ENCODE measurements at places on chromosomes 7 and 10.

- DNase-seq = peak; percentile 2
Measured at GRCh38 chr7:63925626-63926460, 72.8 kb upstream of the ZNF722 start.

- DNase-seq = peak; percentile 83
Measured at GRCh38 chr7:116122972-116123595, 87.3 kb upstream of the TES start.

DNA sequence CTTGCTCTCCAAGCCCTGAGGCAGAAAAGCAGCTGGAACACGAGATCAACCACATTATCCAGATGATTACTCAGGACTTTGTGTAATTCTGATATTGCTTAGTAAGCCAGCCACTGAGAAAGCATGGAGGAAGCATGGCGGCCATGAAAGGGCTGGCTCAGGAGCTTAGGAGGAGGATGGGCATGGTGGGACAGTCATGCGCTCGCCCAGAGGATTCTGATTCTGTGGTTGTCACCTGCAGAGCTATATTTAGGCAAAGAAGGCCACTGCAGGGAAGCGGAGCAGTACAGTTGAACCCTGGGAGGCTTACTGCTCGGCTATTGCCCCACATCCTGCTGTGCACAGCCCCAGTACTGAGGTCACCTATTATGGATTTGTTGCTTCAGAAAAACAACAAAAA, 128.8 kb upstream of the DNAJB12 start:
- DNase-seq = peak; percentile 39

DNA sequence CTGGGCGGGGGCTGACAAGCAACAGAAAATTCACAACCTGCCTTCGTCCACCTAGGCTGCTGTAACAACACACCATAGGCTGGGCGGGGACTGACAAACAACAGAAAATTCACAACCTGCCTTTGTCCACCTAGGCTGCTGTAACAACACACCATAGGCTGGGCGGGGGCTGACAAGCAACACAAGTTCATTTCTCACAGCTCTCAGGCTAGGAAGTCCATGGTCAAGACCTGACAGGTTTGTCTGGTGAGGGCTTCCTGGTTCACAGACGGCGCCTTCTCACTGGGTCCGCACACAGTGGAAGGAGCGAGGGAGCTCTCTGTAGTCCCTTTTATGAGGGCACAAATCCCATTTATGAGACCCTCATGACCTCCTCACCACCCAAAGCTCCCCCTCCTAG, 52.2 kb downstream of the DIP2C start:
- no peak for DNase-seq

- peak; percentile 9 for DNase-seq
Measured at GRCh38 chr7:26603631-26604030, 260.8 kb downstream of the SKAP2 start.

DNA sequence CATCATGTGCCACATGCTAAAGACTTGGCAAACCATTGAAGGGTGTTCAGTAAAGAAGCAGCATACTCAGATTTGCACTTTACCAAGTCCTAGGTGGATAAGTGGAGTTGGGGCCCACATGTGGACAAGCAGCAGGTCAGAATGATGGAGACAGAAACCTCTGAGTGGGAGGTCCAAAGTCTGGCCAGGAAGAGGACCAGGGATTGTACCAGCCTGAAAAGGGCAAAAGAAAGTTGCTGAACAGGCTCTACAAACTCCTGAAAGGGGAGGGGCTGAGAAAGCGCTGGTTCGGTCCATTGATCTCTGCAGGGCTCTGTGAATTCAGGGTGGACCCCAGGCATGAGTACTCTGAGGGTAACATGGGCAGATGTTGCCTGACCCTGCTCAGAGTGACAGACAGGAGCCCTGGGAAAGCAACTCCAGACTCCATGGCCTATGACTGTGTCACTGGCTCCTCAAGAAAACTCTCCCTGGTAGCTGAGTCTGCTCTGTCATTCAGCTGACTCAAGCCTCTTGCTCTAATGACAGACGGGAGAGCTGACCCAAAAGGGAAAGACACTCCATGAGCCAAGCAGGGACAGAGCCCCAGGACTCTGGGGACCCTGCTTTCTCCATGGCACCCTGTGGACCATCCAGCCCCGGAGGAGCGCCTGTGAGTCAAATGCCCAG, 68.5 kb downstream of the TBXAS1 start:
- DNase-seq = no peak

DNA sequence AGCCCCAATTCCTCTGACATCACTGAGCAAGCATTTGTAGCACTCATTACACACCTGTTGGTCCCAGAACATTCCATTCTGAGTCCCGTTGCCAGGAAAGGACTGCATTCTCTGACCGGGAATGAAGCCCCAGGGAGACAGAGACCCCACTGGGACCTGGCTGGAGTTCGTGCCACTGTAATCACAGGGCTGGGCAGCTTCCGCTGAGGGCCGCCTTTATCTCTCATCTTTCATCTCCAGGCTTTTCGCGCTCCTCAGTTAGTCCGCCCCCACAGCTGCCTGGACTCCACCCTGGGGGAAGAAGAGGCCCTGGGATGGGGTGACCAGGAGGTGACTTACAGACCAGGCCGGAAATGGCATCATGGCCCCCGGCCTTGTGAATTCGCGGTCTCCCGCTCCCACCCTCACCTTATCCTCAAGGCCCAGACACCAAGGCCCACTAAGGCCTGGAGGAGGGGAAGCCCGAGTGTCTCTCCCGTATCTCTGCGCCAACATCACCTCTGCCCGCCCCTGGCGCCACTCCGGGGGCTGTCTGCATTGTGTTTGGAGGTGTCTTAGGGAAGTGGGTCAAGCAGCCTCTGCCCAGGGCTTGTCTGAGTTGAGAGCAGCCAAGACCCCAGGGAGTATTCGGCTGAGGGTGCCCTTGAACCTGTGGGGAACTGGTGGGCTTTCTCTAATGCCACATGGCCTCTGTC, 75.4 kb downstream of the PROSER2 start:
- DNase-seq = peak; percentile 56

DNA sequence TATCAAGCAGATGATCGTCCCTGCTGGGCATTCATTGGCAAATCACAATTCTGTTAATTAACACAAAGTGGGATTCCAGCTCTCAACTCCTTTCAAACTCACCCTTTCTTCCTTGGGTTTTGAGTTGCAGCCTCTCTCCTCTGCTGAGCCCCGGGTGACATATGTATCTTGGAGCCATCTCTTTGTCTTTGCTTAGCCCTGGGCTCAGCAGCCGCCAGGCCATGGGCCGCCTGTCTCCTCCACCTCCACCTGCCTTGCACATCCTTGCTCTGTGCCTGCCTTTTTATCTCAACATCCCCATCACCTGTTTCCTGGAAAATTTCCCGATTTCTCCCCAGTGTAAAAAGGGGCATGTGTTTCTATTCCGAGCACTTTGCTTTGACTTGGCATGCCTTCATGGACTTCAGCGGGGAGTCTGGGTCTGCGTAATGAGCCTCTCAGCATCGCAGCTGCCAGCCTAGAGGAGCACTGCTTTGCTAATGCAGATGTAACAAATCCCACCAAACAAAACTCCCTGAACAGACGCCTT, 141.3 kb upstream of the AGK start:
- DNase-seq = no peak

DNA sequence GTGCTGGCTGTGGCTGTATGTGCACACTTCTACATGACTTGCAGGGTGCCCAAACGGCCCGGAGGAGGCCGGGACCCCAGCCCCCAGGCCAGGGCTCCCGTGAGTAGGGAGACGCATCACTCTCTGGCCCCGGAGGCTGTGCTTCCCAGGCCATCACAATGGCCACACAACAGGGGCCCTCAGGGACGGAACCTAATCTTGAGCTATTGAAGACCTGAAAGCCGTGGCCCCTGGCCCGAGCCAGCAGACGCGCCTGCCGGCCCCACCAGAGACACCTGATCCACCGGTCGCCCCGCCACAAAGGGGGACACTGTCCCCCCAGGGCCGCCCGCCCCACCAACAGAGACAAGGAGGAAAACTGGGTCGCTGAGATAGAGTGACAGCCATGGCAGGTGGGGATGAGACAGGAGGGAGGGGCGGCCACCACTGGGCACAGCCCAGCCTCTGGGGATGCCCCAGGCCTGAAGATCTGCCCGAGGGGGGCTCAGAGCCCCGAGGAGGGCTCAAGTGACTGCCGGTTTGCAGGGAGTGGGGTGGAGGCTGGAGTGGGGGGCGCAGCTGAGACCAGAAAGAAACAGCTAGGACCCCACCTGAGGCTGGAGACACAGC, 10.2 kb upstream of the LFNG start:
- no peak for DNase-seq

DNA sequence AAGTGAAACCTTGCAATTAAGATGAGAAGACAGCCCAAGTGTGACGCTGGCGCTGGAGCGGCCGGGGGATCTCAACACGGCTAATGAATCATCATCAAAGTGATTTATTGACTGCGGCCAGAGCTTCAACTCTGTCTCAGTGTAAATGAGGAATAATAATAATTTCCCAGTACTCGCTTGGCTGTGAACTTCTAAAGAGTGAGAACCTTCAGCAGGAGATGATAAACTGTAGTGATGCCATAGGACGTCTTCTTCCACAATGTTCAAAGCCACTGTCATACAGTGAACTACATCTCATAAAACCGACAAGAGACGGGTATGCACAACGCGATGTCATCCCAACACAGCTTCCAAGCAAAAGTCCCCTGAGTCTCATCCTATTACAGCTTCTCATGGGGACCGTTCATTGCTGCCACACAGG, 123.6 kb upstream of the NOBOX start:
- DNase-seq = no peak

GRCh38 chr7:14104861-14105260, 115.4 kb upstream of the ETV1 start:
- no peak for DNase-seq

GRCh38 chr7:74498996-74499834, 45.5 kb downstream of the GTF2IRD1 start:
- DNase-seq = peak; percentile 62

DNA sequence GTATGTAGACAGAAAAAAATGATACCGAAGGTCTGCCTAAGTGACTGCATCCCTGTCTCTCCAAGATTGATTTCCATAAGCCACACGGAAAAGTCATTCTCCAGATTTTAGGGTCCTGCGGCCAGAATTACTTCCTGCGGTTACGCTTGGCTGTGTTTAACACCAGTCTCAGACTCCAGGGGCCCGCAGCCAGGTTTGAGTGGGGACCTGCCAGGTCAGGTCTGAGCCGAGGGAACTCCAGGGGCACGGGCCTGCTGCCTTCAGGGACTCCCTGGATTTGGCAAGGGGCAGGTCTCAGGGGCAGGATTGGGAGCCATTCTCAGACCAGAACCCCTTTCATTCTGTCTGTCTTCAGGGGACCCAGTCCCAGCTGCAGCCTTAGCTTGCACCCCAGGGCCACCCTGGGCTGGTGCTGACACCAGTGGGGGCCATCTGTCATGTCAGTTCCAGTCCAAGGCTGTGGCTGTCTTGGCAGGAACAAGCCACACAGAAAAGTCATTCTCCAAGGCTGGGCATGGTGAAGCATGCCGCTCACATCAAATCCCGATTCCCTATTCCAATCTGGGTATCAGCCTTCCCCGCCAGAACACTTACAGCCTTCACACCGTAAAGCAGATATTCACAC, 39.0 kb downstream of the TMEM120A start:
- no peak for DNase-seq

GRCh38 chr10:90289037-90289436, 568.8 kb downstream of the HTR7 start:
- peak; percentile 67 for DNase-seq

DNA sequence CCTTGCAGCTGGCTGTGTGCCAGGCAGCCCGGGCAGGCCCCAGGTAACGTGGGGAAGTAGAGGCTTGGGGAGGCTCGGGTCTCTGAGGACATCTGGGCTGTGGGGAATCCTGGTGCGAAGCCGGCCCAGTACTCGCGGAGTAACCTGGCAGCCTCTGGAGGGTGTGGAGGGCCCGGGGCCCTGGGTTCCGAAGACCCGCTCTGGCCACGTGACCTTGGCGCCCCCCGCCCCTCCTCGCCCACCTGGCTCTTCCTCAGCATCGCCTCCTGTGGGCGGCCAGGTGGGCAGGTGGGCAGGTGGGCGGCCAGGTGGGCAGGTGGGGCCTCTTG, 143.1 kb downstream of the WDR37 start:
- no peak for DNase-seq

GRCh38 chr10:3887885-3888476, 103.0 kb upstream of the KLF6 start:
- DNase-seq = peak; percentile 97

- peak; percentile 80 for DNase-seq
Measured at GRCh38 chr7:35849158-35849831, 48.4 kb downstream of the SEPTIN7 start.

- peak; percentile 89 for DNase-seq
Measured at GRCh38 chr10:90911133-90912051, 9.5 kb downstream of the ANKRD1 start.

DNA sequence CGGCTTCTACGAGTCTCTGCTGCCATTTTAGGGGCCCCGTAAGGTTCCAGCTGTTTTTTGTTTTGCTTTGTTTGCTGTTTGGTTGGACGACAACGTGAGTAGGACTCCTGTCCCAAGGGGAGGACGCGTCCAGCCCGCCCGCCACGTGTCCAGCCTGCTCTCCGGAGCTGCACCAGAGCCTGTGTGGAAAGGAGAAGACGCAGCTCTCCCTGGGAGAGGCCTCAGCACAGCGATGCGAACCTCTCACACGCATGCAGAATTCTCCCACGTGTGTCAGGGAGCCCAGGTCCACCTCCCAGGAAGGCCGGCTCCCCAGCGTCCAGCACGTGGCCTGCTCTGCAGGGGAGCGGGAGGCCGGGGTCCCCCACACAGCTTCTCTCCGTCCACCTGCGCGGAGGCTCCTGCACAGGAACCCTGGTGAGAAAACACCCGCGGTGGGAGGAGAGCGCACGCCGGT, 36.4 kb upstream of the DNAJB6 start:
- no peak for DNase-seq

DNA sequence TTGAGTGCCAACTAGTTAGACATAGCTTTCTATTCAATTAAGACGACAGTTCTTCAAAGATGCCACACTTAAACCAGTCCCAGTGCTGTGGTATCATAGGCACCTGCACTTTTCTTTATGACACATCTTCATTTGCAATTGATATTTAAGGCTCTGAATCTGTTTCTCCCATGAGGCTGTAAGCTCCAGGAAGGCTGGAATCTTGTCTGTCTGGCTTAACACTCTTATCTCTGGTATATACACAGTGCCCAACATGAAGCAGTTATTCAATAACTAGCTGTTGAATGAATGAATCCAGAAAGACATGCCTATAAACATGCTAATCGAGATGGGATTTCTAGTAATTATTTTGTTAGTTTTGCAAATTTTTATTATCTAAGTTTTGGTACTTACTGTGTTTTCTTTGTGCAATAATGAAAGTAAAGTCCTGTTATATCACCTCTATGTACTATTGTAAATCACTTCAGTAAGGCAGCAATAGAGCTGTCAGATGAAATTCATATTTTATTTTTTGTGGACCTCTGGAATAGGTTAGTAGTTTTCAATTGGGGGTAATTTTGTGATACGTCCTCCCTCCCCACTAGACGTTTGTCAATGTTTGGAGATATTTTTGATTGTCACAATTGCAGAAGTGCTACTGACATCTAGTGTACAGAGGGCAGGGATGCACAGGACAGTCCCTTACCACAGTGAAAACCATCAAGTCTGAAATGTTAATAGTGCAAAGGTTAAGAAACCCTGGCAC, 51.3 kb upstream of the STEAP4 start:
- DNase-seq = peak; percentile 16

DNA sequence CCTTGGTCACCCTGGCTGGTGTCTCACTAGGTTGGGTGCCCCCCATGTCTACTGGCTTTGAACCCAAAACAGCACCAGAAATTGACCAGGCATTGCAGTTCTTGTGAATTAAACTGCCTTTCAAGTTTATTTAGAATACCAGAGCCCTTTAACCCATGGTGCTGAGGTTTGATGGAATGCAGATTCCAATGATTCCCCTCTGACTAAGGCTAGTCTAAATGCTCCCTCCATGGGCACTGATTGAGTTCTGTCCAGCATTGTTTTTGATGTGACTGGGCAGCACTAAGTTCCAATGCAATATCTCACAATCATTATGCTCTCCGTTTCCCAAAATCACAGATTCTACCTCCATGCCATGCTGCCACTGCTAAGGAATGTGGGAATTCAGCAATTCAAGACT, 1047.4 kb upstream of the LRRN3 start:
- no peak for DNase-seq
